ENCODE measurements at places on chromosomes 6 and 20.

DNA sequence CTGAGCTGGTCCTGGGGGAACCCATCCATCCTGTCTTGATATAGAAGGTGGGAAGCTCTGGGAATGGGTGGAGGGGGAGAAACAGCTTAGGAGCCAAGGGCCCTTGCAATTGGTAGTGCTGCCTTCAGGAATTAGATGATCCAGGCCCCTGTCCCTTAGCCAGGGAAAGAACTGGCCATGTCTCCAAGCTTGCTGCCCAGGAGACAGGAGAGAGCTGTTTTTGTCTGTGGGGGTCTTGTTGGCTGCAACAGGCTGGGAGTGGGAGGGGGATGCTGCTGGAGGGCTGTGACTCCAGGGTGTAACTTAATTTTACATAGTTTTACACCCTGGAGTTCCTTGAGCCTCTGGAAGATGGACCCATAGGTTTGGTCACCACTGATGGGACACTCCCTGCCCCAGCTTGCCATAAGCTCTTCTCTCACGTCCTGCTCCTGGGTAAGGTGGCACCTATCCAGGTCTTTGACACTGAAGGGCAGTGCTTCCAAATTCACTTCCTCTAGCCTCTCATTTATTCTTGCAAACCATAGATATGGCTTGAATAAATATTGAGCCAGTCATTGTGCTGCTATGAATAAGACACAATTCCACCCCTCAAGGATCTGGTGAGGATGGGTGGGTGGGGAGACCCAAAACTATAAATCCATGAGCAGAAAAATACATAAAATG, 16.8 kb downstream of the VEGFA start:
- H3K4me3 ChIP-seq: no peak overlapping the region
- H3K27ac ChIP-seq: no peak overlapping the region
- no peaks in the 10 kb centered on the region for H3K27me3 ChIP-seq
- peaks cover 37% of the 10 kb centered on the region for H3K36me3 ChIP-seq

GRCh38 chr6:38482466-38482865, 157.3 kb downstream of the BTBD9 start:
- H3K27ac ChIP-seq: no peak overlapping the region
- no peaks in the 10 kb centered on the region for H3K36me3 ChIP-seq
- no peak overlapping the region for H3K4me3 ChIP-seq
- no peaks in the 10 kb centered on the region for H3K27me3 ChIP-seq
- DNase-seq: no peak
- H3K4me1 ChIP-seq: peaks cover 25% of the 10 kb centered on the region

- no peaks in the 10 kb centered on the region for H3K36me3 ChIP-seq
- H3K4me1 ChIP-seq: peaks cover 5% of the 10 kb centered on the region
- no peak for DNase-seq
- H3K4me3 ChIP-seq: no peak overlapping the region
- no peaks in the 10 kb centered on the region for H3K27me3 ChIP-seq
Observed at GRCh38 chr6:11979866-11980265, 32.2 kb upstream of the HIVEP1 start.

DNA sequence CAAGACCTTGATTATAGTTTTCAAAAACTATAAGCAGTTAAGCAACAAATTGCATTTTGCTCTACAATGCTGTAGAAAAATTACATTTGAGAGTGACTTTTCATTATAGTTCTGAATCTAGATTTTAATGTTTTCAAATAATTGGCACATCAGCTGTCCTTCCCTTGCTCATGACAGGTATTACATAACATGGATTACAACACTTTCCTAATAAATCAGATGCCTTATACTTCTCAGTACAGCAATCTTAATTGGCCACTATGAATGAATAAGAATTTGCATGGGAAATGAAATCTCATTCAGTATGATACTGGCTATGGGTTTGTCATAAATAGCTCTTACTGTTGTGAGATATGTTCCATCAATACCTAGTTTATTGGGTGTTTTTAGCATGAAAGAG, 29.9 kb downstream of the HSF2 start:
- peaks cover 14% of the 10 kb centered on the region for H3K36me3 ChIP-seq
- H3K27me3 ChIP-seq: no peaks in the 10 kb centered on the region
- no peak overlapping the region for H3K27ac ChIP-seq
- no peaks in the 10 kb centered on the region for H3K4me1 ChIP-seq

GRCh38 chr20:31923388-31924331, 28.2 kb downstream of the PDRG1 start:
- H3K4me1 ChIP-seq: peaks cover 19% of the 10 kb centered on the region
- H3K27ac ChIP-seq: no peak overlapping the region
- no peak overlapping the region for H3K4me3 ChIP-seq

DNA sequence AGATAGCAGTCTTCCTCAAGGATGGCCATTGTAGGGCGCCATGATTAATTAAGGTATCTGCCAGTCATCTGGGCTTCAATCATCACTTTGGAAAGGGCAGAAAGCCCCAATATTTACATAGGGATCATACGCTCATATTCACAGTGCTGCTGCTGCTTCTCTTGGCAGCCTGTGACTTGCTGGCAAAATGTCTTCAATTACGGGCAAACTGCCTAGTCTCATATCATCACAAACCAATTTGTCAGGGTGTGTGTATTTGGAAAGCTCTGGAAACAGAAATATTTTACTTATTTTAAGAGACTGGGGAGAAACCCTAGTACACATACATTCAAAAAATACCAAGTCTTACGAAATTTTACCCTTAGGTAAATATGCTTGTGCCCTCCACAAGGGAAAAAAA, 77.6 kb downstream of the SAMD5 start:
- no peak overlapping the region for H3K27ac ChIP-seq
- no peak for DNase-seq
- H3K4me3 ChIP-seq: no peak overlapping the region
- no peaks in the 10 kb centered on the region for H3K27me3 ChIP-seq

DNA sequence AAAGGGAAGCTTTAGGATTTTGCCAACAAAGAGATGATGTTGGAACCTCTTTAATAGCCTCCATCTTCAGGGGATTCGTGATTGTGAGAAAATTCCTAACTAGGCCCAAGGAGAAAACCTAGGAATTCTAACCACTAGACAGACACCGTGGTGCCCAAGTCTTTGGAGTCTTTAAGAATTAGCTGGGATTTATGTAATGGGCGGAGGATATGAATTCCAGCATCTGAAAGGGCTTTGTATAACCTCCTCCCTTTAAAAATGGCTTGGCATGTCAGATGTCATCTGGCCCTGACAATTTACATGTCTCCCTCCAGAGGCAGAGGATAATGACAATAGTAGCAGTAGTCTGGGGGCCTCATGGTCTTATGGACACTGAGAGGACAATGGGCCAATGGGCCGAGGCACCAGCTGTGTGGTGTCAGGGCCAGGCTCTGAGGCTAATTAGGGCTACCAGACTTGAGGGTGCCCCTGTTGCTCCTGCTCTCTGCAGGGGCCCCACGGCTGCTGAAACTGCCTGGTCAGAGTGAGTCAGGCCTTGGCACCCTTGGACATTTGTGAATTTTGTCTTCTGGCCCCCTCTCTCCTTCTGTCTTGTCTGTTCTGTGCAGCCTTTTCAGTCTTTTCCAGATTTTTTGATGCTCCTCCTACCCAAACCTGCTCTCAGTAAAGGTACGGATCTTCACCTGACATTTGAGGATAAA, 113.9 kb downstream of the EDN1 start:
- no peak overlapping the region for H3K27ac ChIP-seq
- no peak for DNase-seq
- no peaks in the 10 kb centered on the region for H3K27me3 ChIP-seq
- H3K4me1 ChIP-seq: peaks cover 5% of the 10 kb centered on the region
- no peak overlapping the region for H3K4me3 ChIP-seq
- H3K36me3 ChIP-seq: no peaks in the 10 kb centered on the region

- H3K36me3 ChIP-seq: no peaks in the 10 kb centered on the region
- H3K4me1 ChIP-seq: peaks cover 4% of the 10 kb centered on the region
- no peak overlapping the region for H3K27ac ChIP-seq
- no peak for DNase-seq
Observed at GRCh38 chr6:132188556-132189264, 212.6 kb downstream of the MOXD1 start.

DNA sequence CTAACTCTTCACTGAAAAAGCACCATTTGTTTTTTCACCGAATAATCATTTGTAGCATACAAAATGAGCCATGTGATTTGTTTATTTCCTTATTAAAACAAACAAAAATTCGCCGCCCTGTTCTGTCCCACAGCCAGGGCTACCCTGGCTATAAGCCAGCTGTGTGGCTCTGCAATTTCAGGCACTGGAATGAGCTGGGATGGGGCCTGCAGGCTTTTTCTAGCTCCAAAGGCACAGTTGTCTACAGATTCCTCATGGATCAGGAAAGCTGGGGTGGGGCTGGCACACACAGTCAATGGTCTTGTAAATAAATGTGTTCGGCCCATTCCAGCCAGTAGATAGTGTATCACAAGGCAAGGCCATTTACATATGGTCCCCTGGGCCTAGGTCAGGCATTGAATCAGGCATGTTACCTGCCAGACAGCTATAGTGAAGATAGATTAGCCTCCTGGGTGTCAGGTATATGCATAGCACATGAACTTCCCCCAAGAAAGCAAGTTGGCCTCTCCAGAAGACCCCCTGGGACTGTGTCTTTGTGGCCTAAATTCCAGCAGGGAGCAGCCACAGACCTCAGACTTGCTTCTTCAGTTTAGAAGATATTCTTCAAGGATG, 608.9 kb downstream of the MAFB start:
- H3K27me3 ChIP-seq: no peaks in the 10 kb centered on the region
- peak; percentile 10 for DNase-seq
- H3K27ac ChIP-seq: no peak overlapping the region
- no peak overlapping the region for H3K4me3 ChIP-seq
- H3K4me1 ChIP-seq: peaks cover 54% of the 10 kb centered on the region

DNA sequence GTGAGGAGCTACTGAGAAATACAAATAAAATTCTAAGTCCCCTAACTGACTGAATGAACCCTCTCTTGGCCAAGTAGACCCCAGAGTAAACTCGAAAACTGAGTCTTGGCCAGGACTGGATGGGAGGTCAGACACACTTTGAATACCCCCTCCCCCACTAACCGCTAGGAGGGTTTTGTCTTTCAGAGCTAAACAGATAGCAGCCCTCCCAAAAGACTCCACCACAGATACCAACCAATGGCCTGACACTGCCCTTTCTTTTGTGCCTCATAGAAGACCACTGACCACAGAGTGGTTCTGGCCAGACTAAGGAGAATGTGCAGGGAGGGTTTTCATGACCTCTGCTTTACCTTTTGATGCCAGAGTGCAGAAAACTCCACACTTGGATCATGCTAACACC, 42.1 kb downstream of the SPACA1 start:
- H3K4me3 ChIP-seq: no peak overlapping the region
- no peaks in the 10 kb centered on the region for H3K27me3 ChIP-seq
- peaks cover 33% of the 10 kb centered on the region for H3K4me1 ChIP-seq
- no peak overlapping the region for H3K27ac ChIP-seq
- no peaks in the 10 kb centered on the region for H3K36me3 ChIP-seq

GRCh38 chr6:72748759-72749158, 126.9 kb downstream of the KCNQ5 start:
- H3K4me1 ChIP-seq: peaks cover 13% of the 10 kb centered on the region
- DNase-seq: no peak
- no peak overlapping the region for H3K27ac ChIP-seq

DNA sequence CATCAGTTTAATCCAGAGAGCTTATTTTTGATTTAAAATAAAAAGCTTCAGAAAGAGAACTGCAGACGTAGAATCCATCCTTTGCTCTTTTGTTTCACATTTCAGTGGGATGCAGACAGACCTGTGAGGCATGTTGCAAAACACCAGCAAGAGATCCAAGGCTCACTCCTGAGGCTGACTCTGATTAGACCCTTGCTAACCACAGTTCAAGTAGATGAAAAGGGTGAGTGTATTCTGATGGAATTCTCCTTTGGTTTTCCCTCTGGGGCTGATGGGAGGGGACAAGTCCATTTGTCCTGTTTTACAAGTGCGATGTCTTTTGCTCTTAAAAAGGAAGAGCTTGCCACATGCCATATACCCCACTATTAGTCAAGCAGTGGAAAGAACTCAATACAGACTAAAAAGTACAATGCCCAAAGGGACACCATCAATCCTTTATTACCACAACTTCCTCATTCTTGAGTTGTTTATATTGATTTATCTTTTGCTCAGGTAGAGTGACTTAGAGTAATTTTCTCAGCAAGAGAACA, 772.7 kb downstream of the MAFB start:
- H3K27ac ChIP-seq: no peak overlapping the region
- no peak for DNase-seq
- no peak overlapping the region for H3K4me3 ChIP-seq
- H3K36me3 ChIP-seq: no peaks in the 10 kb centered on the region
- no peaks in the 10 kb centered on the region for H3K4me1 ChIP-seq

DNA sequence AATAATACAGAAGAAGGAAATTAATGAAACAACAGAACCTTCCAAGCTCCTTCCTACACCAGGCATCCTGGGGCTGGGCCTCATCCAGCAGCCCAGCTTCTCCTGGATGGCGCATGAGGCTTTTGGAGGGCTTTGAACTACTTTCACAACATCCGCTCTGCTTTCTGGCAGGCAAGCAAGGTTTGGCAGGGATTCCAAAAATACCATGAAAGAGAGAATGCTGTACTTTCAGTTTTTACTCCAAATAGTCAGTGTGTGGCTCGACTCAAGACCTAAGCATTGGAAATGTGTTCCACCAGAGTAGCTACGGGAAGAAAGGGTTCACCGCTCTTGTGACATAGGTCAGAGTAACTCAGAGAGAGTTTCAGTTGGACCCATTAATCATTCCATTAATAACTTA, 125.4 kb downstream of the OPRM1 start:
- no peaks in the 10 kb centered on the region for H3K27me3 ChIP-seq
- H3K36me3 ChIP-seq: peaks cover 10% of the 10 kb centered on the region
- no peak overlapping the region for H3K27ac ChIP-seq
- H3K4me1 ChIP-seq: no peaks in the 10 kb centered on the region
- no peak overlapping the region for H3K4me3 ChIP-seq

DNA sequence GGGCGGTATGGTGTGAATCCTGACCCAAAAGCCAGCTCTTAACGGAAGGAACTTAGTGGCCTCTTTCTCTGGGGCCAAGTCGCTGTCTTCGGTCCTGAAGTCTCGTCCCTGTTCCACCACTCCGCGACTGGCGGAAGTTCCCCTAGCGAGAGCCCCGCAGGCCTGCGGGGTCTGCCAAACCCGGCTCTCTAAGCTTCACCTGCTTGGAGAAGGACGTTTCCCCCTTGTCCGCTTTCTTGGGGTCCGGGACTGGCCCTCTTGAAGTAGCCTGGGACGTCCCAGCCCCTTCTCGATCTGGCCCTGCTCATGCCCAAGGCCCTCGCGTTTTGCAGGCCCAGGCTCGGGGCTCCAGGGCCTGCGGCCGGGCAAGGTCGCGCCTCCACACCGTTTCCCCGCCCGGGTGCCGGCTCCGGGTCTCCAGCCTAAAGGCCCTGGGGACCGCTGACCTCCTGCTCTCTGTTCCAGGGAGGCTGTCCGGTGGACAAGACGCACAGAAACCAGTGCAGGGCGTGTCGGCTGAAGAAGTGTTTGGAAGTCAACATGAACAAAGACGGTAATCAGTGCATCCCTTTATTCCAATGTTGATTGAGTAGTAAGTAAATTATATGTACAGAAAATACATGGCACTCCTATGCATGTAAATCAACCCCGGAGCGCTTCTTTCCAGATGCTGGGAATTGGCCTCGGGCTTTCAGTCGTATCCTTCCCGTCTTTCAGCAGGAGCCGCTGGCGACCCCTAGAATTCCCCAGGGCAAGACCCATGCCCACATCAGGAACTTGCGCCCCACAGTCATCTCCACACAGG, 8.8 kb downstream of the NR2E1 start:
- H3K4me1 ChIP-seq: peaks cover 60% of the 10 kb centered on the region
- H3K27ac ChIP-seq: no peak overlapping the region
- H3K4me3 ChIP-seq: peak overlapping the region; percentile 72
- peaks cover 99% of the 10 kb centered on the region for H3K27me3 ChIP-seq
